Stimulated activated CD8-positive, alpha-beta memory T cell treated with anti-CD3 and anti-CD28 coated beads, Interleukin-4, amount 100 ng/mL, for 48 hours (primary cell): ENCODE measurements at places on chromosomes 7 and 10.

GRCh38 chr10:112347709-112348671 lies 25.9 kb upstream of the ACSL5 start:
- DNase-seq = no peak

- no peak for DNase-seq
Measured at GRCh38 chr7:144391014-144391413, 12.5 kb downstream of the NOBOX start.

- no peak for DNase-seq
Measured at GRCh38 chr10:4086131-4086898, 301.3 kb upstream of the KLF6 start.

DNA sequence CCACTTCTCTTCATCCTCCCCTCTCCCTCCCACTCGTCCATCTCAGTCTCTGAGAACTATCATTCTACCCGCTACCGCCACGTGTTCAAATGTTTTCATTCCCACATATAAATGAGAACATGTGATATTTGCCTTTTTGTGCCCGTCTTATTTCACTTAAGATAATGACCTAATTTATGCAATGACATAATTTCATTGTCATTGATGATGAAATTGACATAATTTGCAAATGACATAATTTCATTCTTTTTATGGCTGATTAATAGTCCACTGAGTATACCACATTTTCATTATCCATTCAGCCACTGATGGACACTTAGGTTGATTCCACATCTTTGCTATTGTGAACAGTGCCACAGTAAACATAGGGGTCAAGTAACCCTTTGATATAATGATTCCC lies 292.3 kb downstream of the GRID1 start:
- DNase-seq = no peak

- no peak for DNase-seq
Measured at GRCh38 chr7:92793656-92794205, 42.6 kb downstream of the CDK6 start.

DNA sequence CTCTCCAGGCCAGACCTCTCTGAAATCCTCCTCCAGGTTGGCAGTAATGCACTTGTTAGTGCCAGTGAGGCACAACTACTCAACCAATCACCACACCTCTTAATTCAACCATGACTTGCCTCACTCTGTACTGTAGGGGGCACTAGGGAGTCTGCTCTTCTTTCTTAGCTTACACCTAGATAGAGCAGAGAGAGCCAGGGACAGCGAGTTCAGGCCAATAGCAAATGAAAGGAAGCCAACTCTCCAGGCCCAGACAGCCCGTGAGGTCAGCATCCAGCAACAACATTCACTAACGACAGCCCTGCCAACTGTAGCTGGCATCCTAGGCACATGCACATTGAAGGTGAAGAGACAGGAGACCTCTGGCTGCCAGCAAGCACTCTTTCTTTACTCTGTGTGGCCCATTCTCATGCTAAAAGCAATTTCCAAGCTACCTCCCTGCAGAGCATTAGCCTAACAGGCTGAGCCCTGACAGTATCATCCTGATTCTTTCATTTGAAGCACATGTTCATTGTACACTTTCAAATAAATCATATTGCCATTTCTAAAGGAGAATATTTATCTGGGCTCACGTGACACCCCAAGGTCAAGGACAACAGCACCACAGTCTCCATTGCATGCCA lies 136.3 kb downstream of the DPY19L1 start:
- no peak for DNase-seq
